NCI-H524 (cell line): ENCODE measurements at places on chromosomes 7 and 10.

GRCh38 chr10:85858776-85859515 is 507.6 kb downstream of the GRID1 start:
- no peak for DNase-seq

GRCh38 chr7:65239707-65240352 is 133.8 kb upstream of the ZNF92 start:
- peak; percentile 26 for DNase-seq

GRCh38 chr7:104241538-104242209 is 33.9 kb upstream of the ORC5 start:
- DNase-seq: no peak

DNA sequence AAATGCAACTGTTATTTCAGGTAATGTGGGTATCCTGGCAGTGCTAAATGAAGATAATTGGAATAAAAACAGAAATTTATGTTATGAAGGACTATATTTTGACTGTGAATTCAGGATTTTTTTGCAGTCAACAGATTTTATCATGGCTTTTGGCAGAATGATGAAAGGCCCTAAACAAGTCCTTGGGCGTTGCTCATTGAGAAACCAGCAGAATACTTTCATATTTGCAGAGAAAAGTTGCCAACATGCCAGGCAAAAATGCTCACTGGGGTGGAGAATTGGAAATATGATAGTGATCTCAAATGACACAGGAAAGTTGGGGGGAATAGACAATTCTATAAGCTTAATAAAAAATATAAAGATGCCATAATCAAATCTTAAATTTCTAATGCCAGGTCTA is 121.1 kb downstream of the GPR85 start:
- no peak for DNase-seq

DNA sequence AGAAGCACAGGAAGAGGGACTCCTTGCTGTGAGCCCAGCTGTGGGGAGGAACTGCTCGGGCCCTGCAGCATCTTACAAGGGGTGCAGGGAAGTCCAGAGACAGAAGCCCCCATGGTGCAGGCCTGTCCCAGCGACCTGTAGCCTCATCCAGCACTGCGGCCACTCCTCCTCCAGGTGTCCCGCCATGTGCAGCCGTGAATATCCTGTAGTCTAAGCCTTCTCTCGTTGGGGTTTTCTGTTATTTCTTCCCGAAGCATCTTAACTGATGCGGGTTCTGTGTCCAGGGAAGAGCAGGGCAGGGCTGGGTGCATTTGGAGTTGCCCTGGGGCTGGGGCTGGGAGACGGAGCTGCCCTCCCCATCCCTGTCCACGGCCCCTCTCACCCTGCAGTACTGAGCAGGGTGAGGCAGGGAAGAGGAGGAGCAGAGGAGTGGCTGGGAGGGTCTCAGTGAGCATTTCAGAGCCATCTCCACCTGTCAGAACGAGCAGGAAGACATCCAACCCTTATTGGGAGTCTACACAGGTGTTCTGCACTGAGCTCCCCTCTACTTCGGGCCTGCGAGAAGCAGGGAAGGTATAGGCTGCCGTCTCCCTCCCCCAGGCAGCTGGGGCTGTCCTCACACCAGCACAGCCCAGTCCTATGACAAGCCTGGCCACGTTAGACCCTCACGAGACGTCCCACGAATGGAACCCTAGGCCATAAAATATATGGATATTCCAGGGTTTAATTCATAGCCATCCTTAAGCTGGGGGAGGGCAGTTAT is 494.5 kb downstream of the DNAJB6 start:
- no peak for DNase-seq

DNA sequence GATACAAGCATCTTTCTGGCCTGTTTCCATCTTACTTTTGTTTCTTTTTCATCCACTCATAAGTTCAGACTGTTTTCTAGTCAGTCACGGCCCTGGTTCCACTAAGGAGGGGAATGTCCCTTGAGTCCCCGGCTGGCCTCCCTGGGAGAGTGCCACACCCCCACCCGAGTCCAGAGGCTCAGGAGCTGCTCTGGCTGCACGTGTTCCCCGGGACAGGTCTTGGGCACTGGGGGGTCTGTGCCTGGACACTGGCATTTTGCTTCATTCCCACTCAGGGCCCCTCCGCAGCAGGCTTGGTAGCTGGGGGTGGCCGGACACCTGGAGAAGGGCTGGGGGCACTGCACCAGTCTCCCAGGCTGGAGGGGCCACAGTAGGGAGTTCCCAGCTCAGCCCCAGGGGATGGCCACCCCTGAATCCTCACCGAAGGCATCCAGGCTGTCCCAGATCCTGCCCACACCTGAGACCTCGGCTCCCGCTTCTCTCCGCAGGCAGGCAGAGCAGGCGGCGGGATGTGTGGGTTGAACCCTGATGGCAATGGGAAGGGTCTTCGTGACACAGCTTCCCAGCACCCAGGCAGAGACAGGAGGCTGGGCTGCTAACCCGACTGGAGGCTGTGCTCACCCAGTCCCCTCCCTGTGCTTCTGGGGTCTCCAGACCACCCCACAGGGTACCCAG is 92.3 kb downstream of the BMS1 start:
- no peak for DNase-seq

DNA sequence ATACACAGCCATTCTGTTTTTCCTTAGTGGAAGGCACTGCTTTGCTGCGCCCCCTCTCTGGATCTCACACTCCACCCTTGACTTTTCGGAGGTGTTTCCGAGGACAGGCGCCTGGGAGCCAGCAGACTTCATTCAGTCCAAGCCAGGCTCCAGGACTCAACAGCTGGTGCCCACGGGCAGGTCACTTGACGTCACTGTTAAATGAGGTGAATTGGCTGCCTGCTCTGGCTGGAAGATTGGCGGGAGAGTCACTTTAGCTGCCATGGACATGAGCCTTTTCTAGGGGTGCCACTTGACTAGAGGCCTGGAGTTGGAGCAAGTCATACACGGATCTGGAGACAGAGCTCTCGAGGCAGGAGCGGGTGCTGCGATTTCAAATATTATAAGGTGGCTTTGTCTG is 3.2 kb downstream of the HTRA1 start:
- peak; percentile 2 for DNase-seq
